ENCODE measurements at places on chromosomes 12 and 14. TPM values are rescaled to one million over a fixed set of nuclear protein-coding genes. Genes with fewer than 3 reads are reported as not detected.

GRCh38 chr14:52850451-52850909 is 59.1 kb upstream of the GNPNAT1 start:
- no peak for DNase-seq

DNA sequence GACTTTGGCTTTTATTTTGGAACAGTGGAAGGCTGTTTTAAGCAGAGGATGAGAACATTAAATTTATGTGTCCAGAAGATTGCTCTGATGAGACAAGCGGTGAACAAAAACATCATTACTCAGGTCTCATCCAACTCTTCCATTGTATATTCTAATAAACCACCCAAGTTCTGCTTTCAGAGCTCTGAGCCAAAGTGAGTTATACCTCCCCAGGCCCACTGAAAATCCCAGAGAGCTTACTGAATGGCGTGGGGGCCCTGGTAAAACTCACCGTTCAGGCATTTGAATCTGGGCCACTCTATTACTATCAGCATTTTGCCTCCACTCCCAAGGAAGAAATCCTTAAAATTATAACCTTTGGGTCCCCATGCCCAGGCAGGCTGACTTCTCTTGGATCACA is 122.0 kb upstream of the HIF1A start:
- no peak for DNase-seq

DNA sequence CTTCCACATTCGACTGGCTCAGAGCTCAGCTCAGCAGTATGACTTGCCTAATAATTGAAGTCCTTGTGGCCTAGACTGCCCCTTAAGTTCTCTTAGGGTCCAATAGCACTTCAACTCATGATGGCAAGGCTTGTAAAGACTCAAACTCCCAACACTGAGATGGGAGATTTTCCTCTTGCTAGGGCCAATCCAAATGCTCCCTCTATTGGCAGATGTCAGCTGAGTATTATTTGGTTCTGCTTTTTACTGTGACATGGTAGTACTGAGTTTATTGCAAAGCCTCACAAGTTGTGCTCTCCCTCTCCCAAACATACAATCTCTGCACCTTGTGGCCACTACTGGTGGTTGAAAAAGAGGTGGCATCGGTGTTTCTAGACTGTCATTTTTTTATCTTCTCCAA is 164.2 kb downstream of the ALG10 start:
- no peak for DNase-seq

Gene ANKRD33
- total RNA-seq = 0.26 TPM

- no peak for DNase-seq
Observed at GRCh38 chr12:48185181-48185919, 1.9 kb downstream of the CCDC184 start.

DNA sequence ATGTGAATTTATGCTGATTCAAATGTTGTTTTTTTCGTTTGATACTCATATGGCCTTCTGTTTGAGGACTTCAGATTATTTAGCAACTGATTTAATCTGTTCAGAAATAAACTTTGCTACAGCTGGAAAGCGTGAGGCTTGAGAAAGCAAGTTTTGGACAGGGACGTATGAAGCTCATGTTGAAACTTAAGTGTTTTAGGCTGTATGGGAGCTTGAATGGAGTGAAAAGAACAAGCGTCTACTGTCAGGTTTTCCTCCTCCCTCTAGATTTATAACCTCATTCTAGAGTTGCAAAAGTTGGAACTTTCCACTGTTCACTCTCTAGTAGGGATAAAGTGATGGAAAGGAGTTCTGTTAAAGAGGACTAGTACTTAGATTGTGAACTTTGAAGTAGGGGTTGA is 1.0 kb downstream of the PRPF39 start:
- no peak for DNase-seq

Gene TROAP
- 9.6 TPM for total RNA-seq

DNA sequence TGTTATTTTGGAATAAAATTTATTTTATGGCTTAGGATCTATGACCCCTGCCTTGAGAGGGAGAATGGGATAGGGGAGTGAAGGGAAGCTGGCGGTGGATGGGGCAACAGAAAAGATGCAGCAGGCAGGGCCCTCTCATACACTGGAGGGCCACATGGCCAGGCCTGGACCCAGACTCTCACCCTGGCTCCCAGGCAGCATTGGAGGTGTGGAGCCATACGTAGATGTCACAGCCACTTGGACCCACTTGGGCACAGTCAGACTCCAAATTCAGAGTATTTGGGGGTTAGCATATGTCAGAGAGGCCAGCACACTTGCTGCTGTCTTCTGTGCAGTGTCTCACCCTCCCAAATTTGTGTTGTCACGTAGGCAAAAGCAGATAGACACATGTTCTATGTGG is 6.5 kb downstream of the NAB2 start:
- DNase-seq = no peak

DNA sequence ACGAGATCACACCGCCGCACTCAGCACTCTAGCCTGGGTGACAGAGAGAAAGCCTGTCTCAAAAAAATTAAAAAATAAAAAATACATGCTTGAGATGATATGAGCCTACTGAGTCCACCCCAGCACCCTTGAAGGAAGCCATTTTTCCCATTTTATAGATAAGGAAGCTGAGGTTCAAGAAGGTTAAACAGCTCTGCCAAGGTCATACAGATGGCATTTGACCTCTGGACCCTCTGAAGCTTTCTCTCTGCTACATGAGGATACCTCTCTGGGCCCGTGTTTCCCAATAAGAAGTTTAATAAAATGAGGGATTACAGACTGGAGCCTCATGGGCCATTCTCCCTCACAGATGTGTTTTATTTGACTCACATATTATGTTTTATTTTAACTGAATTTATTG is 53.9 kb upstream of the PNMA1 start:
- DNase-seq = peak; percentile 49

Gene PAPLN
- 58.3 TPM for total RNA-seq

Gene IRAK3
- total RNA-seq = 9.5 TPM

DNA sequence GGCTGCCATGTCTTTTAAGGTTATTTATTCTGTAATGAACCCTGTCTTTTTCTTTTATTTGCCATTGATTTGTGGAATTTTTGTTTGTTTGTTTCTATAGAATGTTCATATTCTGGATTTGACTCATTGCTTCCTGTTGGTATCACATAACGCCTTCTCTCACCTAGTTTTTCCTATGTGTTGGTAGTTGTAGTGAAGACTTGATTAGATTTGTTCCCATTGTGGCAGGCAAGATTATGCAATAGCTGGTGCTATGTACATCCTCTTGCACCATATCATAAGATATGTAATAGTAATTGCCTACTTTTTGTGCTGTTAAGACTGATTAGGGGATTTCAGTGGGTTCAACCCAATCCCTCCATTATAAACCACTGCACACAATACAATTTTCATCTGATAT is 3.9 kb upstream of the KRT6B start:
- DNase-seq = no peak

- DNase-seq = no peak
Observed at GRCh38 chr12:88994971-88995370, 357.3 kb downstream of the DUSP6 start.

GRCh38 chr14:31270196-31270772 is 62.7 kb upstream of the HECTD1 start:
- no peak for DNase-seq

DNA sequence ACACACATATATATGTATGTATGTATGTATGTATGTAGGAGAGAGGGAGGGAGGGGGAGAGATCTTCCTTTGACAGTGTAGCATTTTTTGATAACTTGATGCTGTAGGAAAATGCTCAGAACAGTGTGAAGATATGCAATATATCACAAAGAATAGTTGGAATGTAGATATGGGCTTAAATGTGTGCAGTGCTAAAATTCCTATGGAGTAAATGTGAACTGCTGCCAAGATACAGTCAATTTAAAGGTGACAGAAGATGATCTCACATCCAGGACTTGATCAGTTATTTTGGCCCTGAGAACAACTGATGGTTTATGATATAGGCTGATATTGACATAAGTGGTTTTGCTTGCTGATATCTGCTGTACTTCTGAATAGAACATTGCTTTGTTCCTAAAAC is 84.2 kb downstream of the DAAM1 start:
- no peak for DNase-seq

- peak; percentile 16 for DNase-seq
Observed at GRCh38 chr12:47078733-47079467, 521 bp upstream of the PCED1B start.

- no peak for DNase-seq
Observed at GRCh38 chr14:68797121-68797670, 4.3 kb upstream of the ZFP36L1 start.

DNA sequence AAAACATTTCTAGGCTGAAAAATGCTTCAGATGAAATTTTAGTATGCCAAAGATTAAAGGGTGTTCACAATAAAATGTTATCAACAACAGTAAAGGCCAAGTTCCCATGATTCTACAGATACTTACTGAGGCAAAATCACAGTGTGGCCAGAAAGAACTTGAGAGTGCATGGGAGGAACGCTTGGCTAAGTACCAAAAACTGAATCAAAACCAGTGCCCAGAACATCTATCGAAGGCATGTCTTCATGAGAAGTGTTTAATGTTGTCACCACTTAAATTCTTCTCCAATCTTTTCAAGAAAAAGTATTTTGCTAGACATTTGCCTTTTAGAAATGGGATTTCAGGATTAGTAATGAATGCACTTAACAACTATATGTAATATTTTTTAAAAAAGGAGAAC is 41.5 kb downstream of the KIF21A start:
- no peak for DNase-seq

GRCh38 chr12:122732170-122732569 is 1.5 kb upstream of the HCAR1 start:
- DNase-seq = no peak

DNA sequence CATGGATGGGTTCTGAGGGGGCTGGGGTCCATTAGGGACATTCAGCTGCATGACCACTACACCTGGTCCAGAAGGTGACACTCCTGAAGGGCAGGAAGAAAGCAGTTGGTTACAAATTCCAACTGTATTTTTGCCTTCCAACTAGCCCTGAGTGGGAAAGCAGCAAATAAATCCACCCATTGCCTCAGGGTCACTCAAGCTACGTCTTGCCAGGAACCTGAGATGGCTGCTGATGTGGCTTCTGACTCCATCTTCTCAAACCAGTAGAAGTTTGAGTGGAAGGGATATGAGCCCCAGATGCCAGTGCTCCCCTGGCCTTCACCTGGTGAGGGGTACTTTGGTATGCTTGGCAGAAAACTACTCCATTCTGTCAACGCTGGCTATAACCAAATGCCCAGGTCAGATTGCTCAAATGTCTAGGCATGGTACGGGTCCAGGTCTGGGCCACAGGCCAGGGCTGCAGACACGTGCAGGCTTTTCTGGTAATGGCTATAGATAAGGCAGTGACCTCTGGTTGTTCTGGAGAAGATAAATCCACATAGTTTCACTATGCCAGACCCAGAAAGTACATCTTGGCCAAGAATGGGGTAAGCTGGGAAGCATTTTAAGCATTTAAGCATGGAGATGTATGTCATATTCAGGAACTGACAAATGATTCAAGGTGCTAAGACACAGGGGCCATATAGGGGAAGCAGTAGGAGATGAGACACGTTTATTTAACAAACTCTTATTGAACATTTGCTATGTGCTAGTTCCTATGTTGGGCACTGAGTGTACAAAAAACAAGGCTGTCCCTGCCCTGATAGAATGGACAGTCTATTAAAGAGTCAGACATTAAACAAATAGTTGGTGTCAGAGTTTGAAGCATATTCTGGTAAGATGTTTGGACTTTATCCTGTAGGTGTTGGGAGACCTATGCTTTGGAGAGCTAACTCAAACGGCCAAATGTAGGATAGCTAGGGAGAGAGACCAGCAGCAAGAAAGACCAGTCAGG is 8.3 kb upstream of the STAC3 start:
- no peak for DNase-seq

Gene RDH12
- not detected for total RNA-seq

DNA sequence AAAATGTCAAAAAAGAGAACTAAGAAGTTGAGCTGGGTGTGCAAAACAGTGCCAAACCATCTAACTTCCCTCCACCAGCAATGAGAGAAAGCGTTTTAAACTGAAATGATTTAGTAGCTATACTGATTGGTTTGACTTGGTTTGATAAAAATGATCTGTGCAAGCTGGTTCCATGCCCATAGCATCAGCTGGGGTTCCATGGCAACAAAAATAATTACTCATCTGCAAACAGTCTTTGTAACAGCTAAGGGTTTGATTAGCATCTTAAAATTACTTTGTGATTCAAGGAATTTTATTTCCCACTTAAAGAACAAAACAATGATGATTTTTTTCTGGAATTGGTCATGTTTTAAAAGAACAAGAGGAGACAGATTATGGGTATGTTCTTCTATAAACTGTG is 15.0 kb upstream of the BICD1 start:
- DNase-seq = no peak

Gene SLC16A7
- total RNA-seq = 3.3 TPM

Gene OTOGL
- total RNA-seq = 0.26 TPM

Gene MDGA2
- total RNA-seq = not detected

GRCh38 chr12:100311317-100311716 is 44.3 kb downstream of the SCYL2 start:
- DNase-seq = peak; percentile 54

GRCh38 chr12:91565246-91565645 is 382.6 kb upstream of the DCN start:
- no peak for DNase-seq

Gene ADAM21
- total RNA-seq = 0.26 TPM

Gene PSMB5
- total RNA-seq = 216 TPM

DNA sequence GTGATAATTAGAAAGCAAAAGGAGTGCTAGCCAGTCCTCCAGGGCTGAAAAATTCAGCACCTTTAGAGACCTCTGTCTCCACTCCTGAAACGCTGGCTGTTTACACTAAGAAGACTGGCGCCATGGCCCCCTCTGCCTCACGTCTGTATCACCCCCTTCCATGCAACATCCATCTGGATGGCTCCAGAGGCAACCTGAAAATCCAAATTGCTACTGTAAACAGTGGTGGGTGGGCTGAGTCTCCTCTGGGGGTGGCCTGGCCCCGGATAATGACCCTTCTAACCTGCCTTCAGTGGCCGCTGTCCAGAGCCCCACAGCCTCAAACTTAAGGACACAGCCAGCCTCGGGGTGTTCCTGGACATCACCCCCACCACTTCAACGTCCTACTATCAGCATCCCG is 1.4 kb downstream of the PRKD1 start:
- no peak for DNase-seq

GRCh38 chr14:54627540-54628363 is 60.8 kb downstream of the SAMD4A start:
- peak; percentile 84 for DNase-seq

DNA sequence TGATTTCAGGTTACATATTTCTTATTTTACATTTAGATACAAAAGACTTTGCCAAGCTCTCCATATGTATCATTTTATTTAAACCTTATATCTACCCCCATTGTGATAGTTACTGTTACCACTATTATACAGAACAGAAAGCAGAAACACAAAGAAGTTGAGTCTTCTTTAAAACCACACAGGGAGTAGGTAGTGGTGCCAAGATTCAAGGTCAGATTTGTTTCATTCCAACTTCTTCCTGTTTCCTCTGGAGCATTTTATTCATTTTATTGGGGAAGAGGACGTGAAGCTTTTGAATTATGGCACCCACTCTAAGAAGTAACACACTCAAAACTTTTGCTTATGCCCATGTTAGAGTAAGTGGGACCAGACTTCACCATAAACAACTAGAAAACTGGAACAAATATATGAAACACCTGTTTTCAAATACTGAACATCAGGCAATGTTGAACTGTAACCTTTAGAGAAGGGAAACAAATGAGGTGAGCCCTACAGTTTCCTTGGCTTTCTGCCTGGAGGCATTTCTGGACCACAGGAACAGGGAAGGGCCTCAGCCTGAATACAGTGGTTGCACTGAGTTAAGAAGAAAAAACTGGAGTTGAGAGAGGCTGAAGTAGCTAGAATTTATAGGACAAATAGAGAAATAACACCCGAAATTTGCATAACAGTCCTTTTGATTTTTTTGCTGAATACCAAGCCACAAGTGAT is 160.4 kb upstream of the SSTR1 start:
- peak; percentile 3 for DNase-seq

GRCh38 chr12:11837216-11837934 is 187.9 kb downstream of the ETV6 start:
- no peak for DNase-seq

- no peak for DNase-seq
Observed at GRCh38 chr14:76138758-76139723, 12.7 kb upstream of the GPATCH2L start.
